ENCODE measurements at places on chromosomes 6 and 20.

DNA sequence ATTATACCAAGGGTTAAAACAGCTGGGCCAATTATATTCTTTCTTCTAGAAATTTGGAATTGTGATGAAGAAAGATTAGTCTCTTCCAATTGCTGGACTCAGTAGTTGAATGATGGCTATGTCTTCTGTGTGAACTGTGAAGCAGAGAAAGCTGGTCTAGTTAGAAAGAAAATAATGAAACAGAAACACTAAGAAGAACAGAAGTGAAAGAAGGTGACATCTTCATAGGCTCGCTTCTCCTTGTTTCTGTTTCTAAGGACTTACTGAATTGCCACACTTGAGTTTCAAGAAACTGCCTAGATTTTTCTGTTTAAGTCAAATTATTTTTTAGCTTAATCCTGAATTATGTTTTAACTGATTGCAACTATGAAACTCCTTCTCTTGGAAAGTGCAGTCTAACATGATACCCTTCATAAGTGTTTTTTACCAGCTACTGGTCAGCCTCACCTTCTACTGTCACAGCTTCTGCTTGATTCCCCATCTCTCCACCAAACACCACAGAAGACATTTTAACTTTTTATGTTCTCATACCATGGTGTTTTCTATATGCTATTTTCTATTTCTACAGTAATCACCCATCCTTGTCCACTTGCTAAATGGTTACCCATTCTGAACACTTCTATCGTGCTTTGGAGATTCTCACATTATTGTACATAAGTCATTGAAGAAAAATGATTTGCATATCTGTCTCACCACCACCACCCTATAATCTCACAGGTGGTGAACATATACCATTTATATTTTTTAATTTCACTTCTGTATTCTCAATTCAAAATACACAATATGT lies 268.8 kb downstream of the GRIK2 start:
- DNase-seq, result no peak

- DNase-seq, result no peak
These were observed 76.6 kb downstream of the NCR2 start for GRCh38 chr6:41411961-41412360.

GRCh38 chr6:119887666-119888065 lies 538.1 kb upstream of the MAN1A1 start:
- DNase-seq, result no peak

- no peak for DNase-seq
These were observed 1.4 kb upstream of the GCLC start for GRCh38 chr6:53546281-53546680.

DNA sequence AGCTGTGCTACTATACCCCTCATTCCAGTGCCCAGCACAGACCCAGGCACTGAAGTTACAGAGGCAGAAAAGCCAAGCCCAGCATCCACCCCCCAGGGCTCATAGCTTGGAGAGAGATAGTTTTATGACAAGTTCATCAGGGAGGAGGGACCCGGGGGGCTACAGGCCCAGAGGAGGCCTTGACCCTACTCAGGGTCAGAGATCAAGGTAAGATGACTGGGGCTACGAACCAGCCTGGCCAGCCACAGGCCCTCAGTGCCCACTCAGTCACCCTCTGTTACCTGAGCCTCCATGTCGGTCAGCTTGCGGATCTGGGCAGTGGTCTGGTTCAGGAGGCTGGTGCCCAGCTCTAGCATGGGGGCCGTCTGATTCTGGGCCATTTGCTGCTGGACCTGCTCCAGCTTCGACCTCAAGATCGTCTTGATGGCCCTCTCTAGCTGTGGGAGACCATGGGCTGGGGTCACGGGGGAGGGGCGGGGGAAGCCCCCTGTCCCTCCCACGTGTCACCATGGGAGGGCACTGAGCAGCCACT lies 26.1 kb downstream of the ANGPT4 start:
- no peak for DNase-seq

- DNase-seq, result no peak
These were observed 161.5 kb upstream of the CDH4 start for GRCh38 chr20:61090541-61090940.

DNA sequence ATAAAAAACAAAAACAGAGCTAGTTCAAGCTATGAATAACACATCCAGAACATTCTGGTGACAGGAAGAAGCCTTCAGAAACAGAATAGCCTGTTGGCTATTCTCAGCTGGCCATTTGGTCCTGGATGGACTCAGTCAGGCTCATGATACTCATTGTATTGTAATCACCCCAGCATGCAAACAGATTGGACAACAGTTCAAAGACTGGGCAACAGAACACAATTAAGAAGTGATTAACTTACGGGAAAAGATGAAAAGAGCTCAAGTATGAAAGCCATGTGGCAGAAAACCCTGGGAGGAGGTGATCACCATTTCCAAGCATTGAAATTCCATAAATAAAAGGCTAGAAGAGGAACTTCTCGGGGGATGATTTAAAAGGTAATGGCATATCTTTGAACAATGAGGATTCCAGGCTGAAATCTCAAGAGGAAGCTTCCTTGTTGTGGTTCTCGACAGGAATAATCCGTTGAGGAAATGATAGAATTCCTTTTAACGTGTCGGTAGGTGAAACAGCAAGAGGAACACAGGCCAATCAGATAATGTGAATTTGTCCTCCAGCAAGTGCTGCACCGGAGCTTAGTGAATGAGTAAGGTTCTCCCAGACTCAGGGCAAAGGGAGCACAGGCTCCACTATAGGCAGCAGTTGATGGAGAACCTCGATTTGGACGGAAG lies 172.4 kb downstream of the BCAS1 start:
- no peak for DNase-seq

GRCh38 chr20:33796907-33797544 lies 14.1 kb upstream of the CHMP4B start:
- DNase-seq, result no peak

- DNase-seq, result no peak
These were observed 215.4 kb upstream of the DEFB112 start for GRCh38 chr6:50264995-50265571.

GRCh38 chr6:46368169-46368536 lies 123.1 kb downstream of the RCAN2 start:
- no peak for DNase-seq

DNA sequence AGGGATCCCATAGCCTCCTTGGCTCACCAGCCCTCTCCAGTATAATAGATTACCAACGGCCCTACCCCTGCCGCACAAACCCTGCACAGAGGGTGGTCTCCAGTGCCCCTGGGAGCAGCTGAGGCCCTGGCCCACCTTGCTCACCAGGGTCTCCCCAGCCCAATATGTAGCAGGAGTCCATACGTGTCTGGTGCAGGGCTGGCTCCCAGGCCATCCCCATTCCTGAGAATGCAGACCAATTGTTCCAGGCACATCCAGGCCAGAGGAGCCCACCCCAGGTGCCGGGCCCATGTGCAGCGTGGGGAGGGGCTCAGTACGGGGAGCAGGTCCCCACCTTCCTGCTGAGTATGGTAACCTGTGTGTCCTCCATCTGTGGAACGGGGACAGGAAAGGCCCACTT lies 251.9 kb downstream of the TAF4 start:
- no peak for DNase-seq

- no peak for DNase-seq
These were observed 691.9 kb downstream of the RFPL4B start for GRCh38 chr6:113039005-113039404.

- DNase-seq, result no peak
These were observed 31.4 kb downstream of the SENP6 start for GRCh38 chr6:75633045-75633444.

GRCh38 chr20:20089939-20090338 lies 37.6 kb downstream of the CFAP61 start:
- no peak for DNase-seq

GRCh38 chr6:105954148-105954547 lies 132.0 kb upstream of the PRDM1 start:
- DNase-seq, result no peak

GRCh38 chr6:117451671-117452070 lies 25.9 kb upstream of the ROS1 start:
- no peak for DNase-seq

GRCh38 chr6:41577356-41578216 lies 31.4 kb downstream of the FOXP4 start:
- no peak for DNase-seq

DNA sequence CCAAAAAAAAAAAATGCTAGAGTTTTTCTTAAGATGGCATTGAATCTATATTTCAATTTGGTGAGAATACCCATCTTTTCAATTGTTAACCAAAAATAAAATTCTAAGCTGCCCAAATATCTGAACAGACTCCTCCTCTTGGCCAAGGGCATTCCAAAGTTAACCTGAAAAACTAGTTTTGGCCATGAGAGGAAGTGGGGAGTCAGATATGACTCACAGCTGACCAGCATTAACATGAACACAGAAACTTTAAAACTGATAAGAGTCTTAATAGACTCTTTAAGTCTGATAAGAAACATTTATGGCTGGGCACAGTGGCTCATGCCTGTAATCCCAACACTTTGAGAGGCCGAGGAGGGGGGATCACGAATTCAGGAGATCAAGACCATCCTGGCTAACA lies 171.3 kb downstream of the FAXC start:
- DNase-seq, result no peak

GRCh38 chr6:75409286-75409685 lies 84.3 kb downstream of the FILIP1 start:
- DNase-seq, result no peak

DNA sequence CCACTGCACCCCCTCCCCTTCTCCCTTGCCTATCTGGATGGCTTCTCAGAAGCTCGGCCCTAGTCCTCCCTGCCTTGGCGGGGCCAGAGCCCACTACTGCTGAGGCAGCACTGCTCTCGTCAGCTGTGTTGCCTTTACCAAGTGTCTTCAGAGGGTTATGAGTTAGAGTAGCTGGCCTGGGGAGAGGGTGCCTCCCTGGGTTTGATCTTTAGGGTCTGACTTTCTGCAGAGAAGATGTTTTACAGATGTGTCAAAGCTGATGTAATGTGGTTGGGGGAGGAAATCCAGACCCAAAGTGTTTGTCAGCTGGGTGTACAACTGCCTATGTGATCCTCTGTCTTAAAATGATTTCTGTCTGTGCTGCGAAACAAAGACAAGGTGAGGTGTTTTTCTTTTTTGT lies 30.4 kb upstream of the PI16 start:
- no peak for DNase-seq

DNA sequence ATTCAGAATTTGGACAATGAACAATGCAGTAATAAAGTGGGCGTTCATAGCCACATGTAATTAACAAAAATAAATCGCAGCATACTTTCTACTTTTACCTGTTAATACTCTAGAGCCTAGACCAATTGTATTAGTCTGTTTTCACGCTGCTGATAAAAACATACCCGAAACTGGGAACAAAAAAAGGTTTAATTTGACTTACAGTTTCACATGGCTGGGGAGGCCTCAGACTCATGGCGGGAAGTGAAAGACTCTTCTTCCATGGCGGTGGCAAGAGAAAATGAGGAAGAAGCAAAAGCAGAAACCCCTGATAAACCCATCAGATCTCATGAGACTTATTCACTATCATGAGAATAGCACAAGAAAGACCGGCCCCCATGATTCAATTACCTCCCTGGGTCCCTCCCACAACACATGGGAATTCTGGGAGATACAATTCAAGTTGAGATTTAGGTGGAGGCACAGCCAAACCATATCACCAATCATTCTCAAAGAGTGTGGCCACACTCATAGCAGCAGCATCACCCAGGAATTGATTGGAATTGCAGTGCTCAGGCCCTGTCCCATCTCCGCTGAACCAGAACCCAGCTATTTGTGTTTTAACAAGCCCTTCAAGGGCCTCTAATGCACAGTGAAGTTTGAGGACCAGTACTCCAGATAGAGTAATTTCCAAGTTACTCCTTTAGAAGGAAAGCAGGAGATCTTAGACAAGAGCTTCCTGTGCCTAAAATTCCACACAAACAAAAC lies 650.0 kb downstream of the KIF16B start:
- DNase-seq, result no peak

GRCh38 chr6:102986086-102986485 lies 1592.6 kb downstream of the GRIK2 start:
- no peak for DNase-seq

DNA sequence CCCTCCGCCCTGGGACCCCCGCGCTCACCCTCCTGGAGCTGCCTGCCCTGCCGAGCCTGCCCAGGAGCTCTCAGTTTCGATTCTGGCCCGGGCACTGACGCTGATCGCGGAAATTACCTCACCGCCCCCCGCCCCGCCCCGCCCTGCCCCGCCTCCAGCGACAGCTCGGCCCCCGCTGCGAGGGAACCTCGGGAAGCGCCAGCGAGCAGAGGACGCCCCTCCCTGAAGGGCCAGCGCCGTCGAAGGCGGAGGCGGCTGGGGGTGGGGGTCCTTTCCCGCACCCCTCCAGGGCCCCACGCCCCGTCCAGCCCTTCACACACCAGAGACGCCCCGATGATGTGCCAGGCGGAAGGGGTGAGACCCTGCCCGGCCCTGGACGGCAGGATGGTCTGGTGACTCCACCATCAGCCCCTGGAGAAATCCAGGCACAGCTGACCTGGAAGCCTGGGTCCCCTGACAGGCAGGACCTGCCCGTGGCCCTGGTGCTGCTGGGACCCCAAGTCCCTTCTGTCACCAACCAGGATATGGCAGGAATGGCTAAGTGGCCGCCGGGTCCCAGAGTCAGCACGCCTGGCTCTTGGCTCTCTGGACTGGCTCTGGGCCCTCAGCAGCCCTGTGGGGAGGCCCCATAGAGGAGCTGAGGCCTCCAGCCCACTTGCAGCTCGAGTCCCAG lies at the start of gene HELZ2:
Gene HELZ2, minus strand, starts transcription at position 84 of the 673 bp plus-strand sequence. CDS start 1,854 bp downstream, outside the sequence.
- DNase-seq, result peak; percentile 71

DNA sequence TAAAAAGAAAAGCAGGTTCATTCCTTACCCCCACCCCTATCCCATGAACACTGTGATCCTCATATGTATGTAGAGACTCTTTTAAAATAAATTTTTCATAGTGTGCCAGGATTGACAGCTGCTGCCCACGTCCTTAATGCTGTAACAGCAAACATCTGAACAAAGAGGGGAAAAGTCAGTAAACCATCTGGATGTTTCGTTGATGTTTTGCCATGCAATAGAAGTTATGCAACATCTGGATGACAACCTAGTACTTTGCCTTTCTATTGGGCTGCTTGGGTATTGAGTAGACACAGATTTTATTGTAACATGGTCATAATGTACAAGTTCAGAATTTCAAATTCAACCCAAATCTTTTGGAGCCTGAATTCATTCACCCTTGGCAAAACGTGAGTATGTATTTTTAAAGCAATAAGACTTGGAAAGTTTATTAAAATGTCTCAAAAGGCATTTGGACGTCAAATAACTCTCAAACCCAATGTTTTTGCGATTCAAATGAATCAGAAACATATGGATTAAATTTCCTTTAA lies 500.3 kb downstream of the DHX35 start:
- DNase-seq, result no peak

GRCh38 chr6:149890629-149891045 lies 7.3 kb downstream of the RAET1E start:
- DNase-seq, result no peak
